Uterus (tissue), 4 donors: ENCODE measurements at places on chromosomes 6 and 20. TPM values are rescaled to one million over a fixed set of nuclear protein-coding genes. Genes with fewer than 3 reads are reported as not detected.

Gene POM121L2
- not detected for total RNA-seq

Gene LRFN2
- total RNA-seq = 0.34 TPM

DNA sequence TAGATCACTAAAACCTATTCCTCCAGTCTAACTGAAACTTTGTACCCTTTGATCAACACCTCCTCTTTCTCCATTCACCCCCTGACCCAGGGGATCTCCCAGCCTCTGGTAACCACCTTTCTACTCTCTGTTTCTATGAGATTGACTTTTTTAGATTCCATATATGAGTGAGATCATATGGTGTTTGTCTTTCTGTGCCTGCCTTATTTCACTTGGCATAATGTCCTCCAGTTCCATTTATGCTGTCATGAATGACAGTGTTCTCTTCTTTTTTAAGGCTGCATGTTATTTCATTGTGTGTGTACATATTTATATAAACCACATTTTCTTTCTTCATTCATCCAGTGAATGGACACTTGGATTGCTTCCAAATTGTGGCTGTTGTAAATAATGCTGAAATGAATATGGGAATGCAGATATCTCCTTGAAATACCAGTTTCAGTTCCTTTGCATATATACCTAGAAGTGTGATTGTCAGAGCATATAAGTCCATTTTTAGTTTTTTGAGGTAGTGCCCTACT lies 57.7 kb downstream of the DHX35 start:
- no peak for DNase-seq

GRCh38 chr6:127518710-127519468 lies at the start of gene MTCL3:
MTCL3 (minus strand) TSS chr6:127519335.
- no peak for DNase-seq

Gene MRS2
- 15.6 TPM for total RNA-seq

GRCh38 chr6:10235344-10235743 lies 179.5 kb downstream of the TFAP2A start:
- no peak for DNase-seq

Gene SLC32A1
- total RNA-seq = not detected

GRCh38 chr6:127539272-127539671 lies 20.1 kb upstream of the MTCL3 start:
- DNase-seq = no peak

Gene CARMIL1
- total RNA-seq = 11.8 TPM

GRCh38 chr6:12289933-12290820 lies at the start of gene EDN1:
EDN1 (plus strand) TSS chr6:12290361; CDS start chr6:12290630, 269 bp downstream.
- DNase-seq = peak; percentile 55

Gene WFDC10B
- not detected for total RNA-seq

DNA sequence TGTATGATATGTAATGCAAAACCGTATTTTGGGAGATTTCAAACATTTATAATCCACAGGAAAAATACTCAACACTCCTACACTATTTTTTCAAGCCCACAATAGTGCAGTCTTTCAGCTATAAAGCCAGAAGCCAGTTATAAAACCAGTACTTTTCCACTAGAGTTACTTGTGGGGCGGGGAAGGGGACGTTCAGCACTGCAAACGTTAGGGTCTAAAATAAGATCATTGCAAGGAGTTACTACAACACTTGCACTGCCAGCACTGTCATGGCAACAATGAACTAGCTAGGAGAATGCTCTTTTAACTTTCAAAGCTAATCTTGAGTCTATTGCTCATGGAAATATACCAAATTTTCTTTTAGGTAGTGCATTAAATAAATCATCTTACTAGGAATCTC lies 14.7 kb downstream of the SESN1 start:
- DNase-seq = peak; percentile 63

- DNase-seq = peak; percentile 21
Observed at GRCh38 chr6:136647363-136647852, 97.2 kb upstream of the MAP7 start.

DNA sequence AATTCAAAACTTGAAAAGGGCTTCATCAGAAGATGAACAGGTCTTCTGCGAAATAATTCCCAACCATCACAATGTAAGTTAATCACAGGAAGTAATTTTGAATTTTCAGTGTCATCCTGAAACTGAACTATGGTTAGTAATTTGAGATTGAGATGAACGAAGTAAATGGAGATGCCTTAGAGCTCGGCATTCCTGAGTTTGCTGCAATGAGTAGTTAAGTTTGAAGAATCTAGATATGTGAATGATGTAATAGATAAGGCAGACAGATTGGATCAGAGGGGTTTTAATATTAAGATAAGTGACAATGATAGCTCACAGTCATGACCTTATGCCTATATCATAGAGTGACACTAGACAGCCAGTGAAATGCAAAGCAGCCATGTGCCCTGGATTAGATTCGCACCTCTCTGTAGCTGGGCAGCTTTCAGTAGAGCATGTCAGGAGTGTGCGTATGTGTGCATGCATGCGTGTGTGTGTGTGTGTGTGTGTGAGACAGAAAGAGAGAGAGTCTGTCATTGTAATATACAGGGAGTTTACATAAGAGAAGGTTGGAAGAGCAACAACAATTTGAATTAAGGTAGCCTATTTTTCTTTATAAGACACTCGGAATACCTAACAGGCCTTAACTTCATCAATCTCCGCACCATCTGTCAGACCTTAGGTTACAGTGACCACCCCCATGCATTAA lies 233.0 kb downstream of the GMPR start:
- DNase-seq = no peak

Gene REM1
- total RNA-seq = 0.59 TPM

Gene WFDC12
- not detected for total RNA-seq
